Stimulated activated CD4-positive, alpha-beta T cell treated with anti-CD3 and anti-CD28 coated beads, Interleukin-15, amount 100 ng/mL, for 1 hour (primary cell): ENCODE measurements at places on chromosomes 11 and 22.

DNA sequence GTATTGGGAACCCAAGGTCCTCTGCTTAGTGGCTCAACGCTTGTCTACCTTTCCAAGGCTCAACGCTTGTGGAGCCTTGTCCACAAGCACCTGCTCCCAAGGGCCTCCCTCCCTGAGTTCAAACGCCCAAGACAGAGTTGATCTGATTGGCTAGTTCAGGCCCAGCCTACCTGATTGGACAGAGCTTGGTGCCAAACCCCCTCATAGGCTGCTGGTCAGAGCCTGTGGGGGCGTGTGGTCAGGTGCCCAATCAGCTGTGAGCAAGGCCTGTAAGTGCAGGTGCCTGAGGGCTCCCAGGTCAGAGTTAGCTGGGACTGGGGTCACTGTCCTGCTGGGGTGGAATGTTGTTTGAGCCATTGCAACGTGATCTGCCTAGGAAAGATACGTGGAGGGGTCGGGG is 16.9 kb upstream of the TMPRSS6 start:
- DNase-seq, result no peak

- DNase-seq, result no peak
Measured at GRCh38 chr22:27581688-27582087, 219.9 kb downstream of the MN1 start.

GRCh38 chr11:132050577-132051165 is 680.3 kb downstream of the NTM start:
- no peak for DNase-seq

DNA sequence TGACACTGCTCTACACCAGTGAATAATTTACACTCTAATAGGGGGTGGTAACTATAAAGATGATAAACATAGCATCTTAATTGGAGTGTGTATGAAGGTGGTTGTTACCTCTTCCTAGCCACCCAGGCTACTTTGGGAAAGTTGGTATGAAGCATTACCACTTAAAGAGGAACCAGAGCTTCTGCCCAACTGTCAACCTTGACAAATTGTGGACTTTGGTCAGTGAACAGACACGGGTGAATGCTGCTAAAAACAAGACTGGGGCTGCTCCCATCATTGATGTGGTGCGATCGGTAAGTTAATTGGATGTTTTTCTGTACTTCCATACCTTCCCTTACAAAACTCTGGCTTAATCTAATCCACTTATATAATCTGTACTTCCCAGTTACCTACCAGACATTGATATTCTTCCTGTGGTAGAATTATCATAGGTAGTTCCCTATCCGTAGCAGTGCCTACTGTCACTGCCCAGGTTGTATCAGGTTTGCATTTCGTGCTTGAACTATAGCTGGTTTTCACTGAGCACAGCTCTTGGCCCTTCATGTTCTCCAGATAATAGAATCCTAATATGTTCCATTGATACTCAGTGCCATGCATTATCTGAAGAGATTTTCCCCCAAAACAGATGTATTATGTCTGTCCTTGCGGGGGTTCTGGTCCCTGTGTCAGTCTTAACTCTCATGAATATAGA is 2.2 kb downstream of the RPL27A start:
- no peak for DNase-seq

GRCh38 chr11:128947773-128948172 is 5.1 kb upstream of the TP53AIP1 start:
- DNase-seq, result no peak

- DNase-seq, result no peak
Measured at GRCh38 chr11:79294845-79295731, 145.7 kb downstream of the TENM4 start.

DNA sequence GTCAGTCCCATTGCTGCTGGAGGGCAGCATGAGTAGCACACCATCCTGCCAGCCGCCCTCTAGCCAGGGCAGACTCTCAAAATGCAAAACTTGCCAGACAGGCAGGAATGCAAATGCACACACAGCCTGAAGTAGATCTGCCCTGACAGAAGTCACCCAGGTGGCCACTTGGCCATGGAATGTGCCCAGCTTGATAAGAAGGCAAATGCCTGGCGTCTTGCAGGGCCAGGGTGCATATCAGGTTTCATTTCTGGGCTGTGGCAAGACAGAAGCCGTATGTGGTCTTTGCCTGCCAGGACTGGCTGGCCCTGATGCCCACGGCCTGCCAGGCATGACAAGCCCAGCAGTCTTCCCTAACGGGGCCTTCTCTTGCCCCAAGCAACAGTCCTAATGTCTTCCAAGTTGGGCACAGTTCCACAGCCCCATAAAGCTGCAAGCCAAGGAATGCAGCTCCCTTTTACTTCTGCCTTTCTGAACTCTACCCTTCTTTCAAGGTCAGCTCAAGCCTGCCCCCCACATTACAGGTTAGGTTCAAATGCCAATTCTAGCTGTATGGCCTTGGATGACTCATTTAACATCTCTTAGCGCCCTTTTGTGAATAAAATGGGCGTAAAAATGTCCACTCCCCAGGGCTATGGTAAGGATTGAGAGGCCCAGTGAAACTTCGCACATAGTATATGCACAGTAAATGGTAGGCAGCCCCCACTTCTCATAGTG is 29.7 kb downstream of the POU2AF3 start:
- no peak for DNase-seq

GRCh38 chr11:100680070-100680469 is 7.0 kb upstream of the ARHGAP42 start:
- DNase-seq, result no peak

GRCh38 chr22:29244785-29245625 is 22.8 kb downstream of the RHBDD3 start:
- no peak for DNase-seq
